ENCODE measurements at places on chromosomes 2 and 18.

GRCh38 chr2:20501974-20502373, 55.1 kb downstream of the RHOB start:
- peak; percentile 44 for DNase-seq

DNA sequence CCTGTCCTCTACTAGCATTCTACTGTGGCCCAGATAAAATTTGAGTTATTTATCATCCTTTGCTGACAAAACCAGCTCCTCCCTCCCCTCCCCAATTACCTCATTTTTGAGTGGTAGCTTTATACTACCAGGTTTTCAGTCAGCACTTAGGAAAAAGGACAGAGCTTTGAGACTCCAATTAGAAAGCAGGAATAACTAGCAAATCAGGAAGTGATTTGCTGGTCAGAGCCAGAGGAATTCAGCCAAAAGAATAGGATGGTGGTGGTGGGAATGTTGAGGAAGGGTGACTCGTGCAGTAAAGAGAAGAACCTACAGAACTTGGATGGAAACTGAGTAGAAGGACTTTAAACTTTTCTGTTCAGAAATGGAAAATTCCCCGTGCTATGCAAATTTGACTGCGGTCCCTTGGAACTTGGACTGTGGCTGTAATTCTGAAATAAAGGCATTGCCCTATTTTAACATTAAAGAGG, 3.7 kb downstream of the MYL12B start:
- no peak for DNase-seq

DNA sequence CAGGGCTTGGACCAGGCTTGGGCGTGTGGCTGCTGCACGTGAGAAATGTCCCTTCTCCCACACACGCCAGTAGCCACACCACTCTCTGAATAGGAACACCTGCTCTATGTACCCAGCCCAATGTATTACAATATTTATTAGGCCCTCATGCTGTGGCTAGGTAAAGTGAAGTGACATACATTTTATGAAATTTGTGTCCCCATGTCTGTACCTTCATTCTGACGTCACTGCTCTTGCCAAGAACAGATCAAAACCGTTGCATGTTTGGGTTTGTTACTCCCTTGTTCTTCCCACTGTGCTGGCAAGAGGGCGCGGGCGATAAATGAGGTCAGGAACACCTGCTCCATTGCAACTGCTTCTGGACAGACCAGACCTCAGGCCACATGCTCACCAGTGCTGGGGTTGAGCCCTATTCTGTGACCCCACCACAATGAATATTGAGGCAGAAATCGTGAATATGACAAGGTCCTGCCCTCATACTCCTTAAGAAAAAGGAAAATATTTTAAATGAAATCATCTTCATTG, 436.4 kb upstream of the SALL3 start:
- no peak for DNase-seq

DNA sequence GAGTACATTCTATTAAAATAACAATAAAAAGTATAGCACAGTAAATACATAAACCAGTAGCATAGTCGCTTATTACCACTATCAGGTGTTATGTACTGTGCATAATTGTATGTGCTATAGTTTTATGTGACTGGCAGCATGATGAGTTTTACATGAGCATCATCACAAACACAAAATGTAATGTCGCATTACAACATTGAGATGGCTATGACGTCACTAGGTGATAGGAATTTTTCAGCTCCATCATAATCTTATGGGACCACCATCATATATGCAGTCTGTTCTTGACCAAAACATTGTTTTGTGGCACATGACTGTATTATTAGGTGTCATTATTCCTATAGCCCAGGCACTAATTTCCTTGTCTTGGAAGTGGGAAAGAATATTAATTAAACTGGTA, 48.6 kb downstream of the ZDBF2 start:
- no peak for DNase-seq
